Activated CD4-positive, alpha-beta T cell treated with anti-CD3 and anti-CD28 coated beads for 1 hour (primary cell): ENCODE measurements at places on chromosomes 7 and 10.

- DNase-seq: no peak
Observed at GRCh38 chr7:44402401-44403060, 77.1 kb upstream of the CAMK2B start.

GRCh38 chr7:47720141-47720906 lies 138.4 kb upstream of the TNS3 start:
- DNase-seq: no peak

- no peak for DNase-seq
Observed at GRCh38 chr7:65960351-65961074, 21.5 kb downstream of the GUSB start.

DNA sequence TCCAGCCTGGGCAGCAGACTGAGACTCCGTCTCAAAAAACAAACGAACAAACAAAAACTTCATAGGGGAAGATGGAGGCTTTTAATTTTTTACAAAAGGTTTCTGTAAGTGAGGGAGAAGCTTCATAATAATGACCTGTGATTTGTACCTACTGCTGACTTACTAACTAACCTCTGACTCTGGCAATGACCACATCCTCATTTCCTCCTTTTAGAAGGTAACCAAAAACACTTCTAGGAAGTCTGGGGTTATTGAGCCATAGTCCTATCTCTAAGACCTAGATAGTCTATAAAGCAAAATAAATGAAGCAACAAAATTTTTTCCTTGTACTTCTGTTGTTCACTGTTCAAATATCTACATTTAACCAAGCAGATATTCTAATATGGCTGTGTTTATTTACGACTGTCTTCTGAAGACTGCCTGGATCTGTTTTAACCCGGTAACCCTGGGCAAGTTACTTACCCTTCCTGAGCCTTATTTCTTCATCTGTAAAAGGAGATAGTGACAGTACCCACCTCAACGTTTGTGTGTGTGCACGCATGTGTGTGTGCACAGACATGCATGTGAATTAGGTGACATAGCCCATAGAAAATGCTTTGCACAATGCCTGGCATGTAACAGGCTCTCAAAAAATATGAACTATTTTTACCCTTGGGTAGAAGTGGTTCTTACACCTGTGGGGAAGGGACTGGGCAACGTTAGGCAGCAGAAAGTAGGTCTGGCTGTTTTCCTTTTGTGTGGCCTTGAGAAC lies 30.8 kb upstream of the SMNDC1 start:
- no peak for DNase-seq

GRCh38 chr7:92133133-92133736 lies 1.0 kb downstream of the CYP51A1 start:
- DNase-seq: no peak

DNA sequence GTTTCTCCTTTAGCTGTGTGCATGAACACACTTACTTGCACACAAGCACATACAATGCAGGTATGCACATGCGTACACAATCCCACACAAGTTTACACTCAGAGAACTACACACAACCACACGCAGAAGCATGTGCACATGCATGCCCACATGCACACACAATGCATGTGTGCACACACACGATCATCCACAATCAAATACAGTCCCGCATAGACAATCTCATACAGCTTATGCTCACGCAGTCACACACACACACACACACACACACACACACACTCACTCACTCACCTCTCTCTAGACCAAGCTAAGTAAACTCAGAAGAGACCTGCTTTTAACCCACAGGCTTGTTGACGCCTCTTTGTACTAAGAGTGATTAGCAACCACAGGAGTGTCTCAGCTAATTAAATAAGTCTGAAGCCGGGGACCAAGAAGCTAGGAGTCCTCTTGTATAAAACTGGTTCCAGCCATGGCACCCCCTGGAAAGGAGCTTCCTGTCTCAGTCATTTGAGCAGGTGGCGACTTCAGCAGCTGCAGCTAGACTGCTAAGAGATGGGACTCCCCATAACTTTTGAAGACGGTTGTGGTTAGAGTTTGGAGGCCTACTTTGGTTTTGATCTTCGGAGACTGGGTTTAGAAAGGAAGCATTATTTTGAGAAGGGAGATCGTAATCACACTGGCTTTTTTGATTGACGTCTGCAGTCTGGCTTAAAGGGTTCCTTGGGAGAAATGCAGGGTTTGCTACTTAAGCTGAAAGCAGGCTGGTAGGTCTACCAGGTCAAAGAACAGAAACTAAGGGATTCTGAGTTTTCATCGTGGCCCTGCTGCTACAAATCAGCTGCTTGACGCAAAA lies 82.3 kb upstream of the ADRB1 start:
- DNase-seq: peak; percentile 41

- DNase-seq: no peak
Observed at GRCh38 chr7:93062599-93062998, 55.2 kb downstream of the SAMD9 start.

GRCh38 chr10:78976825-78977755 lies 91.7 kb upstream of the ZMIZ1 start:
- DNase-seq: no peak

DNA sequence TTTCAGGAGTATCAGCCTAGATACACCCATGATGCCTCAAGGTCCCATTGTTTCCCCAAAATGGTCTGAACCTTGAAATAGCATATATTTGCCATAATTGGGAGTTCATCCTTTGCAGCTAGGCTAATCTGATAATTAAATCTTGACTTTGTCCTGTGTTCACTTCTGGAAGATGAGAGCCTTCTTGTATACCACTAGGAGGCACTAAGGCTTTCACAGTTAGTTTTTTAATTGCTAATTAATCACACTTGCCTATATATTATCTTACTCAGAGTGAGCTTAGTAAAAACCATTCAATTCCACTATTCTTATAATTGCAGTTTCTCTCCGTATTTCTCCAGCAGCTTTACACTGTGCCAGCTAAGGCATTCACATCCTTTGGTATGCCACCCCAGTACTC lies 48.7 kb upstream of the MAGI2 start:
- DNase-seq: no peak

DNA sequence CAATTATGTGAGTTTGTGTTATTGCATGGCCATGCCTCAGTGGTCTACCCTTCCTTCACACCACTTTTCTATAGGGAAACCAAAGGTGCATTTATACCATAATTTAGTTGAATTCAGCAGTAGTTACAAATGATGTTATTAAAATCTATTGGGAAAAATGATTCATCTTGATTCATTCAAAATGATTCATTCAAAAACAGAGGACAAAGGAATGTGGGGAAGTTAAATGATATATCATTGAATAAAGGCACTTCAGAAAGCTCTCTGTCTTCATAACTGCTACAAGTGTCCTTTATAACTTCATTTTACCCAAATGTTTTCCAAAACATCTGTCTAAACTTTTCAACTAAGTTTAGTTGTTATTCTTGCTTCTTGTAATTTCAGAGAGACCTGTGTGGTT lies 722.9 kb downstream of the GRM8 start:
- no peak for DNase-seq

DNA sequence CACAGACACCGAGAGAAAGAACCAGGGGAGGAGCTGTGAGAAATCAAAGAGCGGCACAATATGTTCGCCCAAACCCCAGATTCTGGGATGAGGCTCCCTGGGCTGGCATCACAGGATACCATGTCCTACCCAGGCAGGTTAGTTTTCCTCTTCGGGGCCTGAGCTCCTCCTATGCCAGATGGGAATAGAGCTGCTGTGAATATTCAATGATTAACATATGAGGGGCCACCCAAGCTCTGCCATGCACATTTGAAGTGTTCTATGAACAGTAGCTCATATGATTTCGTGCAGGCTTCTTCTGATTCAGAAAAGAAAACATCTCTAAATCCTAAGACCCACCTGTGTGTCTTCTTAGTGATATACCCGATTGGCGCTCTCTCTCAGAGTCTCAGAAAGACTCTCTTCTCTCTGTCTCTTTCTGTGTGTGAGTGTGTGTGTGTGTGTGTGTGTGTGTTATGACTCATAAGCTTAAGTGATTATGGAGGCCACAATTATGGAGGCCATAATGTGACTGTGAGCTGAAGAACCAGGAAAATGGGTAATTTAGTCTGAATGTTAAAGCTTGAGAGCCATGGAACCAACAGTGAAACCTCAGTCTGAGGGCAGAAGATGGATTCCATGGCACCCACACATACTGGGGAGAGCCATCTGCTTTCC lies 220.5 kb downstream of the KLF6 start:
- no peak for DNase-seq

GRCh38 chr10:97138846-97139245 lies 46.9 kb downstream of the SLIT1 start:
- no peak for DNase-seq

DNA sequence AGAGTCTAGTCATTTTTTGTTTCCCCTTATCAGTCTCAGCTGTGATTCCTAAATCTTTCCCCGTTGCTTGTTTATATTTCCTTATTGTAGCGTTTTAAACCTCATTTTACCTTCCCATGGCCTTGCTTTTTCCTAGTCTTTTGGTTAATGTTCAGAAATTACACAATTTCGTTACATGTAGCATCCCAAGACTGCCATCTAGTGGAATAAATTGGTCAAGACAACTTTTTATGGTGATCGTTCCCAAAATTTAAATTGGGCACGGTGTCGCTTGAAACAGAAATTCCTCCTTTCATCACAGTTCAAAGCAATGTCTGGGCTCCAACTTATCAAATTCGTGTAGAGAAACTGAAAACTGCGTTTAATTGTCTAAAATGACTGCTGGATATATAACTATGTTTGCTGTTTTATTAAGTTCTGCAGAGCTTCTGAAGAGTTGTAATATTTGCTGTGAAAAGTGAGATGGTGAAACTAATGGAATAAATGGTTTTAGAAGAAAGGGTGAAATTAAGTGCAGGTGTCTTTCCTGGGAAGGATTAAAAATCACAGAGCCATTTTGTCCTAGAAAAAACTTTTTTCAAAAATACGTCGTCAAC lies 370.2 kb downstream of the PHF14 start:
- DNase-seq: no peak

DNA sequence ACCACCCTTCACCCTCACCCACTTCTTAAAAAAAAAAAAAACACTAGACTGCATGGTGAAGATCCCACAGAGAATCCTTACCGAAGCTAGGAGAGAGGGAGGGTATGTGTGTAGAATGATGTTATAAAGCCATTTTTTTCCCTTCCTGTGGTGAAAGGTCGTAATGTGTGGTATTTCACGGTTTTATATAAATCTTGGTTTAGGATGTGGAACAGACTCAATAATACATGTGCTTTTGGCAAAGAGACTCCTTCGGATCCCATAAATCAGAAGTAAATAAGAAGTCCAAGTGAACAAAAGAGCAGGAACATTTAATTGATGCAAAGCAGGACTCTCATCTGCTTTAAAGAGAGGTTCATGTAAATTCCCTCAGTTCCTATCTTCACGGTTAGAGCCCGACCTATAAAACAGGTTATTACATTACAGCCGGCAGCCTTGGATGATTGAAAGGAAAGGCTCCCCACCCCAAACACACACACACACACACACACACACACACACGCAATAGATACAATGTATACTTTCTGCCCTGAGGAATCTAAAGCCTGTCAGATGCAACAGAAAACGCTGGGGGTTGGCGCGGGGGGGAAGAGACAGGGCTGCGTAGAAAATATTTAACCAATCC lies 8.8 kb downstream of the DLX5 start:
- DNase-seq: no peak

DNA sequence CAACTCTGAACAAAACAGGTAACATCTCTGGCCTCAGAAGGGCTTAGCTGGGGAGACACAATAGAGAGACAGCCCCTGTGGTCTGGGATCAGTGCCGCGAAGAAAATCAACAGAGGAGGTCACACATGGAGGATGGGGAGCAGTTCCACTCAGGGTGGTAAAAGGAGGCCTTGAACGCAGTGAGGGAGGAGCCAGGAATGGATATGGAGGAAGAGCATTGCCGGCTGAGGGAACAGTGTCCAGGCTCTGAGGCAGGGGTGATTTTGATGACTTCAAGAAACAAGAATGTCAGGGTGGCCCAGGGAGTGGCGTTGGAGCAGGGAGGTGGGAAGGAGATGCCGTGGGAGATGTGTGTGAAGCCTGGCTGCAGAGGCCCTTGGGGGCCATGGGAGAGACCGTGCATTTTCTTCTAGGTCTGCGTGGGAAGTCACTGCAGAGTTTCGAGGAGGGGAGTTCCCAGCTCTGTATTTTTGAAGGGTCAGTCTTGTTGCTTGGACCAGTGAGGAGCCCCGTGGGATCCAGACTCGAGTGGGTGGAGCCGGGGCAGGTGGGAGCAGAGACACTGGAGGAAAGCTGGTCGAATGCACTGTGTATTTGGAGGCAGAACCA lies 35.7 kb upstream of the SH2D4B start:
- DNase-seq: no peak

DNA sequence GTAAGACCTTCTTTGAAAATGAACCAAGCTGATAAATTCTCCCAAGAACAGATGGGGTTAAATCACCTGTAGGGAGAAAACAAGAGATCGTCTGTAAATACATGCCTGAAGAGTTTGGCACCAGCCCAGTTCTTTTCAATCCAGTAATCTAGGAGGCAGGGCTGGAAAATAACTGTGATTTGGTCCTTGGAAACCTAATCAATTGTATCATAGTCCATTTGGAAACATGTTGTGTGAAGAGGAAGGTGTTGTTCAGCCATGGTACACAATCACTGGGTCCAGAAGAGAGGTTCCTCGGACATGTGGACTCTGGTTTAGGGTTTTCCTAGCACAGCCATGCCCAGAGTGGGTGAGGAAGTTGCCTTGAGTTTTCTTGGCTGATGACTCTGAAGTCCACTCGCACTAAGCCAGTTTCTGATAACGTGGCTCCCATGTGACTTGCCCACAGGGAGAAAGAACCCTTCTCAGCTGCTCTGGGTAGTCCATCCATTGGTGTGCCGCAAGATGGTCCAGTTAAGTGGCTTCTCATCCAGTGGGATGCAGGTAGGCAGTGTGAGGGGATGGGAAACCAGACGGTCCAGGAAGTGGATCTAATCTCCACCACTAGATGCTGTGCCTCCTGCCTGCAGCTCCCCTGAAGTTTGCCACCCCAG lies 5.1 kb downstream of the BLNK start:
- DNase-seq: no peak

GRCh38 chr7:11319491-11320274 lies 346.0 kb downstream of the PHF14 start:
- no peak for DNase-seq

DNA sequence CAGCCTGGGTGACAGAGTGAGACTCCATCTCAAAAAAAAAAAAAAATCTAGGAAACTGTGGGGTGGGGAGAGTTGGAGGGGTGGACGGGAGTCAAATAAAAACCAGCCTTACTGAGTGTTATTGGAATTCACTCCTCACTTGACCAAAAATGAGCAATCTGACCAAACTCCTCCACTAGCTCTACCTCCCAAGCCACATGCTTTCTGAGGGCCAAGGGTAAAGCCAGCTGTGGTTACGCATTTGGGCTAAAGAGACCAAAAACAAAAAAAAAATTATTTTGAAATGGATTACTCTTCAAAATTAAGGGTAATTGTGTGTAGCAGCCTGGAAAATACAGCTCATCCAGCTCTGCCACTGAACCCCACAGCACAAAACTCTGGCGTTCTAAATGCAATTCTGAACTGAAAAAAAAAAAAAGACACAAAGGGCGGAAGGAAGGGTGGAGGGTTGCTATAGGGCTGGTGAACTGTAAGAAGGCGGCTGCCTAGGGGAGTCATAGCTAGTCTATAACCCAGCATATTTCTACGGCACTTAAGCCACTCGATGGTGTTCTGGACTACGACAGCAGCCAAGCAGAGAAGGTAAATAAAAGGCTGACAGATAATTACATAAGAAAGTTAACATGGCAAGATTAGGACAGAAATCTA lies 7.8 kb downstream of the ELMO1 start:
- no peak for DNase-seq

- DNase-seq: no peak
Observed at GRCh38 chr10:75437693-75438092, 6.3 kb downstream of the LRMDA start.

GRCh38 chr10:69959911-69960310 lies 92.7 kb upstream of the MACROH2A2 start:
- DNase-seq: no peak

GRCh38 chr10:16905320-16905719 lies 88.1 kb upstream of the RSU1 start:
- no peak for DNase-seq
